Activated CD4-positive, alpha-beta memory T cell treated with anti-CD3 and anti-CD28 coated beads for 36 hours (primary cell): ENCODE measurements at places on chromosomes 1 and 21. TPM values are rescaled to one million over a fixed set of nuclear protein-coding genes. Genes with fewer than 3 reads are reported as not detected.

GRCh38 chr1:192809307-192810252 lies 741 bp downstream of the RGS2 start:
- DNase-seq, result peak; percentile 79

- DNase-seq, result no peak
Observed at GRCh38 chr21:33761441-33762036, 119.2 kb downstream of the ITSN1 start.

- no peak for DNase-seq
Observed at GRCh38 chr1:160359559-160360226, 7.2 kb upstream of the NHLH1 start.

- DNase-seq, result no peak
Observed at GRCh38 chr1:169682071-169682470, 29.3 kb downstream of the SELL start.

GRCh38 chr1:198121056-198121826 lies 35.6 kb upstream of the NEK7 start:
- DNase-seq, result no peak

Gene C1QA
- not detected for total RNA-seq

DNA sequence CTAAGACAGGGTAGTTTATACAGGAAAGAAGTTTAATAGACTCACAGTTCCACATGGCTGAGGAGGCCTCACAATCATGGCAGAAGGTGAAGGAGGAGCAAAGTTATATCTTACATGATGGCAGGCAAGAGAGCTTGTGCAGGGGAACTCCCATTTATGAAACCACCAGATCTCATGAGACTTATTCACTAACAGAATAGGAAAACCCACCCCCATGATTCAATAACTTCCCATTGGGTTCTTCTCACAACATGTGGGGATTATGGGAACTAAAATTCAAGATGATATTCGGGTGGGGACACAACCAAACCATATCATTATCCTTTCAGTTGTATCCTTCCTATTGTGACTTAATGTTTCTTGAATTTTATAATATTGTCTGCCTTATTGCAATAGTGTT lies 13.4 kb upstream of the DDAH1 start:
- DNase-seq, result no peak

GRCh38 chr21:25637851-25638659 lies 1.0 kb upstream of the JAM2 start:
- no peak for DNase-seq

Gene MANEAL
- total RNA-seq, result 1.5 TPM

GRCh38 chr1:57295326-57295725 lies 128.5 kb downstream of the DAB1 start:
- DNase-seq, result no peak

DNA sequence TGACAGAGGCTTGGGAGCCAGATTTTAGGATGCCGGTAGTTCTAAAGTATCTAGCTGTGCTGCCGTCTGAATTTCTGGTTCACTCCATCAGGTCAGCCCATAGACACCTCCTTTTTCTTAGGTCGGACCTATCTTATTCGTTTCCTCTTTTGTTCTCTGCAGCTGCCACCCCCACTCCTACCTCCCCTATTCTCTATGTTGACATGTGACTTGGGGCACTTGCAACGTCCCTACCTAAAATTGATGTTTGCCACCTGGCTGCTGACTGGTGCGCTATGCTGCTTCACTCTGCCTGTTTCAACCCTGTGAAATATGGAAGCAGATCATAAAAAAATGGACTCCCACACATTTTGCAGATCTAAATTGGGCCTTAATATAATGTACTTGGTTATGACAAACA lies 55.3 kb downstream of the PBX1 start:
- no peak for DNase-seq

Gene RAB3B
- total RNA-seq, result 0.17 TPM

GRCh38 chr1:221743416-221744208 lies 1.7 kb upstream of the DUSP10 start:
- no peak for DNase-seq
